Thoracic aorta endothelial cell (primary cell): ENCODE measurements at places on chromosomes 7 and 10. TPM values are rescaled to one million over a fixed set of nuclear protein-coding genes. Genes with fewer than 3 reads are reported as not detected.

The CHCHD3 gene
- total RNA-seq, result 117 and 121 TPM in 2 replicates

The GIMAP8 gene
- total RNA-seq, result 75.1 and 75.3 TPM in 2 replicates

The RELN gene
- total RNA-seq, result 2.1 and 5.2 TPM in 2 replicates

The AKR1C8 gene
- not detected in 2 replicates for total RNA-seq

The CLRN3 gene
- total RNA-seq, result not detected in 2 replicates

The BMPER gene
- 0.50 and 3.7 TPM in 2 replicates for total RNA-seq

The C10orf62 gene
- 0.29 TPM in 1 of 2 replicates, not detected in the other for total RNA-seq

The SPDYE16 gene
- not detected in 2 replicates for total RNA-seq

The GHRHR gene
- total RNA-seq, result 0.14 TPM in 1 of 2 replicates, not detected in the other

The INTS1 gene
- total RNA-seq, result 55.2 and 68.4 TPM in 2 replicates

The CYP2W1 gene
- total RNA-seq, result not detected in 2 replicates

The RBP4 gene
- not detected in 2 replicates for total RNA-seq

The EGR2 gene
- total RNA-seq, result 0.13 and 0.22 TPM in 2 replicates

The TRIM50 gene
- not detected in 2 replicates for total RNA-seq

The FEZF1 gene
- total RNA-seq, result not detected in 2 replicates

The CPED1 gene
- 0.86 and 1.3 TPM in 2 replicates for total RNA-seq

The GPR158 gene
- under 0.01 TPM in 1 of 2 replicates, not detected in the other for total RNA-seq
